ENCODE measurements at places on chromosomes 12 and 14.

GRCh38 chr12:54486173-54486867 lies 11.2 kb upstream of the NCKAP1L start:
- DNase-seq, result peak; percentile 37

- no peak for DNase-seq
Observed at GRCh38 chr12:123952037-123952436, 20.6 kb downstream of the CCDC92 start.

GRCh38 chr14:51716610-51717009 lies 64.9 kb downstream of the FRMD6 start:
- no peak for DNase-seq

DNA sequence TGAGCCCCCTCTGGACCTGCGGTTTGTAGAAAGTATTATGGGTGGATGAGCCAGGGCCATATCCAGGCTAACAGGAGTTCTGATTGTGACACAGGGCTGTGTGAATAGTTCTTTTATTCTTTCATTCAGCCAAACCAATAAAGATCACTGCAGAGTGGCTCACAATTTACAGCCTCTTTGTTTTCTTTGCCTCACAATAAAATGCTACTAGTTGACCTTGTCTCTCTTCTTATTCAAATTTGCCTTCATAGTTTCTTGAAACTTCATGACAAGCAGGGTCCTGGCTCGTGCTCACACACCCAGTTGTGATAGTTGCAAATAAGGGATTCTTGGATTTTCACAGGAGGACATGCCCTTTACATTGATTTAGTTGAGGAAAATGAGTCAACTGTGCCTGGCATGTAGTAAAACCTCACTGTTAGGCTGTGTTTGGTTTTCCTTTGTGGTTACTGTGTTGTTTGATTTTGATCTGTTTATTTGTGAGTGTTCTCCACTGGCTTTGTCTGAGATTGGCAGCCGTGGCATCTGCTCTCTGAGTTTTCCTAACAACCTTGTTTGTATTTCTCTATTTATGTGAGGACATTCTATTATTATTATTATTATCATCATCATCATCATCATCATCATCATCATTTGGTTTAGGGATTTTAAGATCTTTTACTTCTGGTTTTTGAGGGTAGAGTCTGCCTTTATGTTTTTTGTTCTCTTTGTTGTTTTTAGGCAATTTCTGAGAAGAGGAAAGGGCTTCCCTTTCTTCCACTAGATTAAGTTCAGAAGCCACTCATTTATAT lies 2.7 kb upstream of the KRT6B start:
- no peak for DNase-seq

- DNase-seq, result no peak
Observed at GRCh38 chr12:48184549-48184922, 1.1 kb downstream of the CCDC184 start.

GRCh38 chr14:45078323-45078722 lies 5.6 kb upstream of the PRPF39 start:
- DNase-seq, result no peak

DNA sequence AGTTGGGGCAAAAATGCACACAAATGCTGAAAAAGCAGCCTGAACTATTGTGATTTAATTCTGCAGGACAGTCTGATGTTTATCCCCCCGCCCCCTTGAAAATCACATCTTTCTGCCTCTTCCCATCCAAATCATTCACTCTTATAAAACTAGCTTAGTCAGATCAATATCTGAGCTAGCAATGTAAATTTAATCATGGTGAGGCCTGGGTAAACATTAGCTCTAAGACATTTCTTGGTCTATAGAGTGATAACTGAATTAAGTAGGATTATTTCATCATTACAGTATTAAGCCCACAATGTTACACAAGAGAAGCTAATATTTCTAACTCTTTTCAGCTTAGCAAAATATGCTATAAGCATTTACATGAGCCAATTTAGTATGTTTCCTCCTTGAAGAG lies 9.1 kb upstream of the PCED1B start:
- DNase-seq, result no peak

GRCh38 chr14:102184316-102185035 lies 44.8 kb downstream of the WDR20 start:
- peak; percentile 25 for DNase-seq

DNA sequence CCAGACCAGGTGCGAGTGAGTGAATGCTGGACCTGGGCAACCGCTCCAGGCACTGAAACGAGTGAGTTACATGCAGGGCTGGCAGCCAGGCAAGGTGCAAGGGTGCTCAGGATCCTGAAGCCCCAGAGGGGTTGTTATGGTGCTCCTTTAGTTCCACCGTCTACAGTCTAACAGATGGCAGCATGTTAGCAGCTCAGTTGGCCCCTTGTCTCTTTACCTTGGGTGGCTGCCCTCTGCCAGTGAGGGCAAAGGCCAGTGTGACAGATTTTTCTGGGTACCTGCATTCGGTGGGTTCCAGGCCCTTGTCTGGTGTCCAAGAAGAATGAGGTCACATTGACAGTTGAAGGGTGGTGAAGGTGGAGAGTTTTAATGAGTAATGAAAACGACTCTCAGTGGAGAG lies 106.8 kb downstream of the SLCO1B3 start:
- no peak for DNase-seq

DNA sequence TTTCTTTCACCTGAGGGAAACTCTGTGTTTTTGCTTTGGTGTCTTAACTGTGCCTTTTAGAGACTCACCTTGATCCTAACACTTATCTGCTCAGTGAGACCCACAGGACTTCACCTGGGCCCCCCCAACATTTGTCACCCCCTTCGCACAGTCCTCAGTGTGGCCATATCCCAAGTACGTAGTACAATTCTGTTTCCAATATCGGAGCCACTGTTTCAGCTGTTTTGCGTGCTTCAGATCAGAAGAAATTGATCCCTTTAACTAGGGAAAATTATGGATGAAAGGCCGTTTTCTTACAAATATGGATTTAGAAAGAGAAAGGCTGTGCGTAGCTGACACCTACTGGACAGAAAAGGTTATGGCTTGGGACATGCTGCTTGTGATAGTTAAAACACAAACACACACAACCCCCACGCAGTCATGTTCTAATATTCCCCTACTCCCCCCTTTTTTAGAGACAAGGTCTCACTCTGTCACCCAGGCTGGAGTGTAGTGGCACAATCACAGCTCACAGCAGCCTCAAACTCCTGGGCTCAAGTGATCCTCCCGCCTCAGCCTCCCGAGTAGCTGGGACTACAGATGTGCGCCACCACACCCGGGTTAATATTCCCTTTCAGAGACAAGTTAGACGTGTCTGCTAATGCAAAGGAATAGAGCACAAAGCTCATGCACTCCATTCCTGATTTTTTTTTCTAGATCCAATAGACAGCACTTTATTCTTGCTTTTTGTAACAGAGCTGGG lies 3.6 kb upstream of the SLC7A8 start:
- DNase-seq, result peak; percentile 59

- DNase-seq, result no peak
Observed at GRCh38 chr12:44019118-44019517, 183.2 kb downstream of the TMEM117 start.

DNA sequence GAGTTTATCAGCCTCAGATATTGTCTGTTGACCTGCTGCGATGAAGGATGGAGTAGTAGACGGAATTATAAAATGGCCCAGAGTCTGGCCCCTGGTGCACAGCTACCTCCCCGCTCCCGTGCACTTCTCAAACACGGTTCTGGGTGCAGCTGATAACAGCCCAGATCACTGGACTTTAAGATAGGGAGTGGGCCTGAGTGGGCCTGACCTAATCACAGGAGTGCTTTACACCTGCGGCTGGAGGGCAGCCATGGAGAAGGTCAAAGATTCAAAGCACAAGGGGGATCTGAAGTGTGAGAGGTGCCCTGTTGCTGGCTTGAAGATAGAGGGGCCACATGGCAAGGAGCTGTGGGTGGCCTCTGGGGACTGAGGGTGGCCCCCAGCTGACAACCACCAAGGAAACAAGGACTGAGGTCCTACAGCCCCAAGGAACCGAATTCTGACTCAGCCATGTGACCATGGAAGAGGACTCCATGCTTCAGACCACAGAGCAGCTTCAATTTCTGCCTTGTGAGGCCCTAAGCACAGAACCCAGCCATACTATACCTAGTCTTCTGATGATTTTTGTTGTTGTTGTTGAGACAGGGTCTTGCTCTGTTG lies 113.4 kb downstream of the ZNF664 start:
- no peak for DNase-seq

GRCh38 chr12:27644158-27644845 lies 51.9 kb upstream of the REP15 start:
- no peak for DNase-seq

DNA sequence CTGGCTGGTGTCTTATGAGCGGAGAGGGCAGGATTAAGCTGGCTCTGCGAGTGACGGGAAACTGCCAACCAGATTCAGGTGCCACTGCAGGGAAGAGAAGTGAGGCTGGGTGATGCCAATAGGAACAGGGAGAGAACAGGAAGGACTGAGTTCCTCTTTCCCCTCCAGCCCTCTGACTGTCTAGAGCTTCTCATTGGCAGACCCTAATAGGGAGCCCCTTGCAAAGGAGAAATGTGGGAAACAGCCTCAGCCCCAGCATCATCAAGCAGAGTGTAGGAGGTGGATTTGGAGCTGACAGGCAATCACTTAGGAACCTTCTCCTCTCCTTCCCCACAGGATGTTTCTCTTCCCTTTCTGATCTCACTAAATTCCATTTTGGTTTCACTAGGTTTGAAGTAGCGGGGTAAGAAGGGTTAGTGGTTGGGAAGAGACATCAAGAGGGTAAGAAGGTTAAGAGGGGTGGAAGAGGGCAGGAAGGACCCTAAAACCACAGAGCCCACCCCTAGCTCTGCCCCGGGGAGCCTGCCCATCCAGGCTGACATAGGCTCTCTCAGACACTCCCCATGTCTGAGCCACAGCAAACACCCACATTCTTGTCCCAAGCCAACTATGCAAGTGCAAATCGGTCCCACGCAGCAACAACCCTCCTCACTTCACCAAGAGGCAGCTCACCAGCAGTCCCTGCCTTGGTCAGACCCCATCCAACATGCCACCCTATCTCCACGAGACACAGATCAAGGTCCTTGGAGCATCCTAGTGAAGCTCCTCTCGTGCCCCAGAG lies 111.1 kb downstream of the STAB2 start:
- DNase-seq, result peak; percentile 79

- peak; percentile 97 for DNase-seq
Observed at GRCh38 chr14:89681086-89682018, 264.3 kb upstream of the FOXN3 start.

DNA sequence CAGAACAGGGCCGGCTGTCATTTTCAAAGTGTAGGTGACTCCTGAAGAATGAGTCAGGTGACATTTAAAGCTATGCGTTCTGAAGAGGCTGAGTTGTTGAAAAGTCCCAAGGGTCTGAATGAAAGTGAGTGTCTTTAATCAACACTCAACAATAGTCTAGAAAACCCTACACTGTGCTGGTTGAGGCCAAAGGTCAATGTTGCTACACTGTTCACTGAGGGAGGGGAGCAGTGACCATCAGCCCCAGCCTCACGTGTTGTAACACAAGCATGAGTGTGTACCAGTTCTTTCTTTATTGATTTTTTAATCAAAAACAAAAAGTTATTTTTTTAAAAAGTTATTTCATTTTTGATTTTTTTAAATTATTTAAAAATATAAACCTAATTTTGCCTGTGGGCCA lies 418.8 kb upstream of the LRFN5 start:
- DNase-seq, result no peak

- peak; percentile 73 for DNase-seq
Observed at GRCh38 chr12:110600254-110600653, 13.7 kb upstream of the TCTN1 start.

- no peak for DNase-seq
Observed at GRCh38 chr12:65825507-65826352, 1.4 kb downstream of the HMGA2 start.

- peak; percentile 95 for DNase-seq
Observed at GRCh38 chr12:12467688-12468261, 94.9 kb downstream of the DUSP16 start.

DNA sequence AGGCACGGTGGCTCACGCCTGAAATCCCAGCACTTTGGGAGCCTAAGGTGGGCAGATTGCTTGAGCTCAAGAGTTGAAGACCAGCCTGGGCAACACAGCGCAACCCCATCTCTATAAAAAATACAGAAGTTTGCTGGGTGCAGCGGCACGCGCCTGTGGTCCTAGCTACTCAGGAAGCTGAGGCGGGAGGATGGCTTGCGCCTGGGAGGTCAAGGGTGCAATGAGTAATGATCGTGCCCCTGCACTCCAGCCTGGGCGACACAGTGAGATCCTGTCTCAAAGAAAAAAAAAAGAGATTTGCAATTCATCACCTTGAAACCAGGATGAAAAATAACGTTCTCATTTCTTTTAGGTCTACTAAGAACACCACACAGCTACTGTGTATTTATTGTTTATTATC lies 4.0 kb downstream of the STX2 start:
- DNase-seq, result peak; percentile 73

GRCh38 chr14:24542346-24542936 lies 33.6 kb downstream of the CTSG start:
- DNase-seq, result no peak

GRCh38 chr14:70955543-70956480 lies 48.6 kb downstream of the PCNX1 start:
- DNase-seq, result peak; percentile 40

DNA sequence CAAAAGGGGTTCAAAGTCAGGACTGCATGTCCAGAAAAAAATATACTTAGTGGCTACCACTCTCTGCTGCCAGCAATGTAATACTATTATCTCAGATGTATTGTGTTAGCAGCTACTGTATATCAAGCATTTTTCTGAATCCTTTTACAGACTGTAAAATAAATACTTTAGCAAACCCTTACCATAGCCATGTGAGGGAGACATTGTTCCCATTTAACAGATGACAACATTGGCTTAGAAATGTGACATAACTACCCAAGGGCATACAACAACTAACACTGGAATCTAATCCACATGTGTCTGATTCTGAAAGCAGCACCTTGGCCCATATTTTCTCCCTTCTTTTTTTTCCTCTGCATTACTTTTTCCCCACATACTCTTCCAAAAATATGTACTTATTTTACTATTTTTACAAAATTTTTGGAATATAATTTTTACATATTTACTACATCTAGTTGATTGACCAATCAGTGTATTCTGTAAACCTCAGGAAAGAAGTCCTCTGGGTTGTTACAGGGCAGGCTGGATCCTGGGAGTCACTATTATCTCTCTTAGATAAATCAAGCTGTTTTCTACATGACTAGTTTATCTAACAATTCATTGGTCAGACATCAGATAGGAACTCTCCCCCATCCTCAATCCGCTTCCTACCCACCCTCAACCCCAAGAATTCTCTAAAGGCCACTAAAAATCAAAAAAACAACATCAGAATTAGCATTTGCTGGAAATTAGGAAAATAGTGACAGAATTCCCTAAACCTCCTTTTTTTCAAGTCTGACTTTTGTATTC lies 154.1 kb downstream of the BTG1 start:
- DNase-seq, result no peak

GRCh38 chr12:116800918-116801317 lies 62.8 kb downstream of the RNFT2 start:
- DNase-seq, result no peak

DNA sequence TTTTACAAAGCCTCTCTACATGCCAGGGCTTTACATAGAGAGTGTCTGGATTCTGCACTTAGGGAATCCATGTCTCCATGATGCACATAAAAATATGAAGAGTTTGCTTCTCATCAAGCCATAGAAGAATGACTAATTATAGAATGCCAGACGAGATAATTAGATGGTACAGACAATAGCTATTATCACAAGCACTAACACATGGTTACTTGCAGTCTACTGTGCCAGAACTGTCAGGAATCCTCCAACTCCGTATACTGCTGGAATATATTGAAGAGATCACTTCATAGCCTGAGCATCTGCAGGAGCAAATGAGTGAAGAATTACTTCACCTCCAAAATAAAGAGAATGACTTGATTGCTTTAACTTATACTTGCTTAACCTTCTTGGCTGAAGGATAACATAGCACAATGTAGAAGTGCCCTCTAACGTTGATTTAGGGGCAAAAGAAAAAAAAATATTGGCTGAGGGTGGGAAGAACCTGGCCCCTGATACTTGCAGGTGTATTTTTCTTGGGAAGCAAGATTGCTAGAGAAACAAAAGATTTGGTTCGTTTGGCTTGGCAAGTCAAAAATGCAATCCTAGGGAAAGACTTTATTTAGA lies 272.8 kb upstream of the FAR2 start:
- DNase-seq, result no peak

Measured in MV-4-11 (cell line).